T47D (cell line): ENCODE measurements at places on chromosomes 13 and 19.

- no peak for DNase-seq
Measured at GRCh38 chr13:60020288-60020687, 143.4 kb downstream of the DIAPH3 start.

- DNase-seq = no peak
Measured at GRCh38 chr13:28659621-28659970, 666 bp downstream of the POMP start.

DNA sequence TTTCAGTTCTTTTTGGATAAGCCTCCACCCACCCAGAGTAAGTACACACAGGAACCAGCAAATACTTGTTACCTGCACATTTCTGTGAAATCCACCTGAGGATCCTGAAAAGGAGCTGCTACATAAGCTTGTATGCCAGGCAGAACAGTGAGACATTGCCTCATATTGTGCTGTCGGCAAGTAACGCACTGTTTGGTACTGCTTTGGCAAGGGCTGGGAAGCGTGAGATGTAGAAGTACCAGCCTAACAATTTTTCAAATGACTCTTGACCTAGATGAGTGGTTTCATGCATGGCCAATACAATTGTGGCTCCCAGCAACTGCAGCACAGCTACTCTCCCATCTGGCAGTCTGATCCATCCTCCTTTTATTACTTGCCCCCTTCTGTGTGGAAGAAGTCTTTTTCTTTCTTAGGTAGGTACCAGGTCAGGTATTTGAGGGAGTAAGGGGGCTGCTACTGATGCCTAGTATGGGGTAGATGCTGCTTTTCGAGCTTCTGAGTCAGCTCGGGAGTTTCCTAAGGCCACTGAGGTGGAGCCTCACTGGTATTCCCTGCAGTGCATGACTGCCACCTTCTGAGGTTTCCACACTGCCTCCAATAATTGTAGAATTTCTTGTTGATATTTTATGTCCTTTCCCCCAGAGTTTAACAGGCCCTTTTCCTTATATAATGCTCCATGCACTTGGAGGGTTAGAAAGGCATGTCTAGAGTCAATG, 52.2 kb downstream of the ZNF737 start:
- no peak for DNase-seq

DNA sequence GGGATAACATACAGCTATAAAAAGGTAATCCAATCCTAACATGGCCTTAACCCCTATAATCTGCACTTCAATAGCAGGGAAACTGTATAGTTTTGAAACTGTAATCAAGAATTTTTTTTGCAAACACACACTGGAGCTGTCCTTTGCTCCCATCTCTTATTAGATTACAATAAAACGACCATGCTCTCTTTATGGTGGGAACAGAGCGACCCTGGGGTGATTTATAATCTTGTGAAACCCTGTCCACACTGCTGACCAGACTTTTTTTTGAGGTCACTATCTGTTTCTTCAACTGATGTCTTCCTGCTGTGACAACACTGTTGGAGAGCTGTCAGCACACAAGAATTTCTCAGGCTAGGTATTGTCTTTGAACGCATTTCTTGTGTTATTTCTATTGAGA, 35.3 kb downstream of the DACH1 start:
- no peak for DNase-seq

GRCh38 chr19:5035793-5036697, 67.1 kb downstream of the KDM4B start:
- DNase-seq = no peak

DNA sequence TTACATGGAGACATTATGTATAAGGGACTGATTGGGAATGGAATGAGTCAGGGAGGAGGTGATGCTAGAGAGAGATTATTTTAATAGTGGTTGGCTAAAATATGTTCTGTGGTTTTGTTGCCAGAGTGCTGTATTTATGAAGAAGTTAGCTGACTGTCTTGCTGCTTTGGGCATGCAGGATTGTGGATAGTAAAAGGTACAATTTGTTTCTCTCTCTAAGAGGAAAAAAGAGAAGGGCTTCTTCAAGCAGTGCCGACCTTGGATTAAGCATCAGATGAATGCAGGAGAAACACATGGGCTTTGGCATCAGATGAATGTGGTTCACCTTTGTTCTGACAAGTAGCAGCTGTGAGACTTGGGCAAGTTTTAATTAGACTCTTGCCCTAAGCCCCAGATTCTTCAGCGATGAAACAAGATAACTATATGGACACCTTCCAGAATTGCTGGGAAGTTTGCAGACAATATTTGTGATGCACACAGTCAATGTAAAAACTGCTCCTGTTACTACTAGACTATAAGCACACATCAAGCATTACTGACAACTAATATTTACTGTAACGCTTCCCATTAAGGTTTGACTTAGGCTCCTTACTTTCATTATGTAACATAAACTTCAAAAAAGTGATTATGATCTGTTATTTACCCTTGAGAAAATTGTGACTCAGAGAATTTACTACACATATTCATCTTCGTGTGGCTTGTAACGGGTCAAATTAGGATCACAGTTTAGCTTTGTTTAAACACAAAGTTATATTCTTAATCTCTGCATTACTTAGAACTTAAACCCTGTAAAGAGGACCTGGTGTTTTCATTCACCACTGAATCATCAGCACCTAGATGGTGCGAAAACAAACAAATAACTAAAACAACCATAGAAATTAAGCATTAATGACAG, 824.0 kb downstream of the PCDH9 start:
- no peak for DNase-seq

DNA sequence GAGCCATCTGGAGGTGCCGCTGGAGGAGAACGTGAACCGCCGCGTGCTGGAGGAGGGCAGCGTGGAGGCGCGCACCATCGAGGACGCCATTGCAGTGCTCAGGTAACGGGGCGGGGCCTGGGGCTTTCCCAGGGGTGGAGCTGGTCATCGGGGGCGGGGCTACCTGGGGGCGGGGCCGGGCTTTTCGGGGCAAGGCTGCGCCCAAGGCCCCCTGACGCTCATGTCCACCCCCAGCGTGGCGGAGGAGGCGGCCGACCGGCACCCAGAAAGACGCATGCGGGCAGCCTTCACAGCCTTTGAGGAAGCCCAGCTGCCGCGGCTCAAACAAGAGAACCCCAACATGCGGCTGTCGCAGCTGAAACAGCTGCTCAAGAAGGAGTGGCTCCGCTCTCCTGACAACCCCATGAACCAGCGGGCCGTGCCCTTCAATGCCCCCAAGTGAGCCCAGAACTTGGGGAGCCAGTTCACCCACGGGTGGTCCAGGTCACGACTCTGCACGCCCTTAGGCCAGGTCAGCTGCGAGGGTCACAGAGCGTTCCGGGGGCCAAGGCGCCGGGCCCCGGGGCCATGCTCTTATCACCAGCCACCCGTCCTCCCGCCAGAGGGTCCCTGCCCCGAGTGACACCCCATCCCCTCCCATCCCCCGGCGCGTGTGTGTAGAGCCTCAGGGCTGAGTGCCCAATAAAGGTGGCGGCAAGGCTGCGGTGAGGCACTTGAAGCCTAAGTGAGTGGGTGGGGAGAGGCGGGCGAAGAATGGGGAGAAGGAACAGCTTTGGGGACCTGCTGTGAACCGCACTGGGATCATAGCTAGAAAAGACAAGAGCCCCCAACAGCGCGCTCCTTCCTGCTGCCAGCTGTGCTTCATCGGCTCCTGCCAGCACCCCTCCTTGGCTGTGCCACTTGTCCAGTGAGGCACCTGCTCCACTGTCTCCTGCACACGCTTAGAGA, 10.7 kb downstream of the CCDC124 start:
- DNase-seq = no peak

DNA sequence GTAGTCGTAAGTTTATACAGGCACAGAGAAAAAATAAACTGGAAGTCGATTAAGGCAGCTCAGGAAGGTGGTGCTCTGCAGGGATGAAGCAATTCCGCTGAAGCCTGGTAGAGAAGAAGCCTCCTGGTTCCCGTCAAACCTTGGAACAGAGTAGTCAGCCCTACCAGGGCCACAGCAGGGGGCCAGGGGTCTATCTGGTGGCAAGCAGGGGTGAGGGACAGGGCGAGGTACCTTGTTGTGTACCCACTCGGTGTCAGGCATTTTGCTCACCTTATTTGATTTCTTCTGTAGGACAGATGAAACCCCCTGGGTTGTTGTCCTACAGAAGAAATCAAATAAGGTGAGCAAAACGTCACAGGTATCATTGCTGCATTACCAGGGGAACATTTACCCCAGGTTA, 70.6 kb downstream of the C13orf42 start:
- DNase-seq = no peak

DNA sequence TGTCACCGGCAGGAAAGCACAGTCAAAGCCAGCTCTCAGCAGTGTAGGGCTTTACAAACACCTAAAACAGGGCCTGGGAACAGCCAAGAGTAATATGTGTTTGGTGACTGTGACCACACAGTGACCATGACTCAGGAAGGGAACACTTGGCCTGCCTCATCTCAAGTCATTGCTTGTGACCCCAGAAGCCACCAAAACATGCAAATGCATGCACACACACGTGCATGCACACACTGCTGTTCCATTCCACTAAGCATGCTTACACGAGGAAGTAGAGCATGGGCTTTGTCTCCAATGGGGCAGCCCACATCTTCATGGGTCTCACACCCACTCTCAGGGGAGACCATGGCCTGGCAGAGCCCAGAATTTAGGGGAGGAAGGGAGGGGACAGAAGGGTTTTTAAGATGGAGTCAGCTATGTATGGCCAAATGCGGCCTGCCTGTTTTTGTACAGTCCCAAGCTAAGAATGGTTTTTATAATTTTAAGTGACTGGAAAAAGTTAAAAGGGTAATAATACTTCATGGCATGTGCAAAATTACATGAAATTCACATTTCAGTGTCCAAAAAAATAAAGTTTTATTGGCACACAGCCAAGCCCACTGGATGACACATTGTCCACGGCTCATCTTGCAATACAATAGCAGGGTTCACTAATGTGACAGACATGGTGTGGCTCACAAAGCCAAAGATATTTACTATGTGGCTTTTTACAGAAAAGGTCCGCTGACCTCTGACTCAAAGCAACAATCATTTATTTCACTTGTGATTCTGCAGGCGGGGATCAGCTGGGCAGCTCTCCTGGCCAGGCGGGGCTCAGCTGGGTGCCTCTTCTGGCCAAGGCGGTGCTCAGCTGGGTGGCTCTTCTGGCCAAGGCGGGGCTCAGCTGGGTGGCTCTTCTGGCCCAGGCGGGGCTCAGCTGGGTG, 17.3 kb downstream of the ZFR2 start:
- DNase-seq = no peak

DNA sequence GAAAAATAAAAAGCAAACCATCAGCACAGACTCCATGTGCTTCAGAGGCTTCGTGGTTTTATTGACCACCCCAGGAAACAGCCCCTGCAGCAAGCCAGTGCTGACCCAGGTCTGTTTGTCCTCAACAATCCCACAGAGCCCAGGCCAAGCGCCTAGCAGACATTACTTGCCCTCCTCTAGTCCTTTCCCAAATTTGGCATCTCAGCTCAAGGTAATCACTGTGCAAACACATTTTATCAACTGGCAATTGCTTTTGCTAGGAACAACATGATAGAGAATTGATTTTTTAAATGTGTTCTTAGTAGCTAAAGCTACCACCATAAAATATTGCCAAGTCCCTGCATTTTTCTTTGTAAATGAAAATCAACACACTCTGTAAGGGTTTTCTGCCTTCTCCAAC, 121.8 kb downstream of the STOML3 start:
- DNase-seq = no peak

DNA sequence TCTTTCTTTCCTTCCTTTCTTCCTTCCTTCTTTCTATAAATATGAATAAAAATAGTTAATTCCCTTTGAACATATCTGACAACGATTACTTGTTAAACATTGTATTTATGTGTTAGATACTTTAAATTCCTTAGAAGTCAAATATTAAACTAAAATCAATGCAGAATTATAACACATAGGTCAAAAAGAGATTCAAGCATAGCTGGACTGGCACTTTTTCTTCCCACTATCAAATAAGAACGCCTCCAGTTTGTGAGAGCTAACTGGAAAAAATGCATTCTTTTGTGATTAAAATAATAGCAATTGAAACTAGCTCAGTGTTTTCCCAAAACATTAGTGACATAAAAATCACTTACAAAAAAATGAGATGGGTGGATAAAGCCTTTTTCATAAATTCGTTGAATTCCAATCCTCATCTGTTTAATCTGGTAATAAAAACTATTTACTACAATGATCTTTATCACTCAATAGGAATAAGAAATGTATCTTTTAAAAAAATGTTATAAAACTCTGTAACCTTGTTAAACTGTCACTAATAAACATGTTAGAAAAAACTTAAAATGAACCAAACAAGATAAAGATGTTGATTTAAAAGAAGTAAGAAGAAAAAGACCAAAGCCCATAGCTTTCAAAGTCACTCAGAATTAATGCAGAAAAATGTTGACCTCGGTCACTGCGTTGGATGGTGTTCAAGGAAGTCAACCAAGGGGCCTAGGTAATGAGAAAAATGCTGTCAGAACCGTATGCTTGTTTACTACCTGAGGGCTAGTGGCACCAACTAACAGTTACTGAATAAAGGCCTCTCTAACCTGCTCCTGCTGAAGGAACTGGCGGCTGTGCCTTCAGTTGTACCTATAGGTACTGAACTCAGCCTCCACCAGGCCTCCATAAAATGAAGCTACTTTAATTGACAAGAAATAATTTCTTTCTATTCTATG, 1039.5 kb upstream of the SLC10A2 start:
- DNase-seq = no peak

DNA sequence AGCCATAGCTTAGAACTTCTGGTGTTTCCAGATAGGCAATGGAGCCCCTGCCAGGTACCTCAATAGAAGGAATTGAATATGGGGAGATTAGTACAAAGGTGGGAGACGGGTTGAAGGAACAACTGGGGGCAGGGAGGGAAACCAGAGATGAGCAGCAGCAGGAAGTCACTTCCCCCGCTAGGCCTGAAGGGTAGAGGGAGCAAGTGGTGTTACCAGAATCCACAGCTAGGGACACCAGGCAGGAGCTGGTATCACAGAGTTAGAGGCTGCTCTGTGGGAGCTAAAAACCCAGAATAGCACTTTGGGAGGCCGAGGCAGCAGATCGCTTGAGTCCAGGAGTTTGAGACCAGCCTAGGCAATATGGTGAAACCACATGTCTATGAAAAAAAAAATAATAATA, 15.3 kb upstream of the HNRNPUL1 start:
- no peak for DNase-seq

DNA sequence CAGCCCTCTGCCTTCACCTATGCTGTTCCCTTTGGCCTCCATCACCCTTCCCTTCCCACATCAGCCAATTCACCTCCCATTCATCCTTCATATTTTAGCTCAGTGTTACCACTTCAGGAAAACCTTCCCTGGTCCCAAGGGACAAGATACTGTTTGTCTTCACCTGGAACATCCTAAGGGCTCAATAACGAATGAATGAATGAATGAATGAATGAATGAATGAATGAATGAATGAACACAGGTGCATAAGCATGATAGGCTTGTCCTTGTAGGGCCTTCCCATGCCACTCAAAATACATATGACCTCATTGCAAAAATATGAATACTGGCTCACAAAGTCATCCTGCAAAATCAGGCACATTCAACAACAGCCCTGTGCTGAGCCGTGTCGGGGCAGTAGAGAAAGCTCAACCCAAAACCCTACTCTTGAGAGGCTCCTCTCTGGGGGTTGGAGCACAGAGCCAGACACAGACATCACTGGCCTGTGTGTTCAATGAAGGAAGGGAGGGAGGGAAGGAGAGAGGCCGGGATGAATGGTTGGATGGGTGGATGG, 33.7 kb upstream of the TPM4 start:
- no peak for DNase-seq
